ENCODE measurements at places on chromosomes 12 and 14. TPM values are rescaled to one million over a fixed set of nuclear protein-coding genes. Genes with fewer than 3 reads are reported as not detected.

Gene HSPB8
- 439 TPM for total RNA-seq

Gene RHOJ
- total RNA-seq = 12.1 TPM

DNA sequence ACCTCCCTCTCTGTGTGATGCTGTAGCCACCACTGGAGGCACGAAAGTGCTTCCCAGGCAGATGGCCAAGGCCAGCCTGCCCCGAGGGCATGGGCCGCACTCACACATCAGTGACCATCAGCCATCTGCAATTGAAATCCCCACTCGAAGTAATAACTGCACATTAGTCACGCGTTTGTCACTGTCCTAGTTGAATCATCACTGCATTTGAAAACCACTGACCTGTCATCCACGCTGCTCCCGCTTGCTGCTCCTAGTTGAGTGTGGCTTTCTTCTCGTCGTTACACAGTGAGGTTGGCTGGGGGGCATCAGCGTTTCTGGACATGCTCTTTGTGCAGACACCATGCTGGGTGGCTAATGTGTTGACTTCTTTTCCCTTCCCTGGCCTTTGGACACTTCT, 176.1 kb downstream of the ADGRD1 start:
- DNase-seq = no peak

DNA sequence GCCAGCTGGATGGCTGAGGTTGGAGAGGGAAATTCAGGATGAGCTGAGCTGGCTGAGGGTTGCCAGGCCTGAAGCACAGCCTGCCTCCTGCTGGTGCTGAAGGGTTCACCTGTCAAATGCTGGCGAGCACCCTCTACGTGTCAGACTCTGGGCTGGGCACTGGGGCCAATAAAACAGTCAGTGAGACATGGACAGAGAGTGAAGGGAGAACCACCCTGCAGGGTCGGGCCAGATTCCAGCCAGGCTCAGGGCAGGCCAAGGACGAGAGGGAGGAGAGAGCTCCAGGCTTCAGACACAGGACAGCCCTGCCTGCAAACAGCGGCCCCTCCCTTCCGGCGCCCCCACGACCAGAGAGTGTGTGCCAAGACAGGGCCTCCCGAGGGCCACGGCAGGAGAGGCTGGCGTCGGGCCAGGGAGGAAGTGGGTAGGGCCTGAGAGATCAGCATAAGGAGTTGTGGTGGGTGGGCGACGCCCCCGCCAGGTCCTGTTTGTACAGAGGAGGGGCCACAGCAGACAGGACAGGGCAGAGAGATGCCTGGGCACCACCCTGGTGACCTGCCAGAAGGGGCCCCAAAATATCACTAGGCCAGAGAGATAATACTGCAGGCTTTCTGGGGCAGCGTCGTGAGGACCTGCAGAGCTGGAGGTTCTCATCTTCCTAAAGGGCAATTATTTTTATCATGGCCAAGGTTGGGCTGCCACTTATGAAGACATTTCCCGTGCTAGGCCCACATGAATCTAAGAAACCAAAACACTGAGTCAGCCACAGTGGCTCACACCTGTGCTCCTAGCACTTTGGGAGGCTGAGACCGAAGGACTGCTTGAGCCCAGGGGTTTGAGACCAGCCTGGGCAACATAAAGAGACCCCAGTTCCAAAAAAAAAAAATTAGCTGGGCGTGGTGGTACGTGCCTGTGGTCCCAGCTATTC, 73.1 kb upstream of the GPR68 start:
- DNase-seq = no peak

DNA sequence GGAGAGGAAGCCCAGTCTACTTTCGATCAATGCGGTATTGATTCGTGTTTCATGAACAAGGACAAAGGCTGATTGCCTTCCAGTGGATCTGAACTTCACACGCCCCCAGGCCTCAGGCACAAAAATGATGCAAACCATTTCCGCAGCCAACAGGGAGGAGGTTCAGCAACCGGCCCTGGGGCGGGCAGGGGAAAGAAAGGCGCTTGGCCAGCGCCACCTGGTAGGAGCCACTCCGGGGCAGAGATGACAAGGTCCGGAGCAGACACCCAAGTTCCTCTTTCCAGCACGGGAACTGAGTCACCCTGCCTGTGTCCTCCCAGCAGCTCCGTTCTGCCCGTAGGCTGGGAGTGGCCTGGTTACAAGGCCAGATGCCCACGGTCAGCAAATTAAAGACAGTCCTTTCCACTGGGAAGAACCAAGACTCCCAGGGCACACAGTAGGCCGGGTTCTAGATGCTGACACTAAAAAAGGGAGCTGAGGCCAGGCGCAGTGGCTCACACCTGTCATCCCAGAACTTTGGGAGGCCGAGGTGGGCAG, 136.3 kb downstream of the SCARB1 start:
- DNase-seq = no peak

DNA sequence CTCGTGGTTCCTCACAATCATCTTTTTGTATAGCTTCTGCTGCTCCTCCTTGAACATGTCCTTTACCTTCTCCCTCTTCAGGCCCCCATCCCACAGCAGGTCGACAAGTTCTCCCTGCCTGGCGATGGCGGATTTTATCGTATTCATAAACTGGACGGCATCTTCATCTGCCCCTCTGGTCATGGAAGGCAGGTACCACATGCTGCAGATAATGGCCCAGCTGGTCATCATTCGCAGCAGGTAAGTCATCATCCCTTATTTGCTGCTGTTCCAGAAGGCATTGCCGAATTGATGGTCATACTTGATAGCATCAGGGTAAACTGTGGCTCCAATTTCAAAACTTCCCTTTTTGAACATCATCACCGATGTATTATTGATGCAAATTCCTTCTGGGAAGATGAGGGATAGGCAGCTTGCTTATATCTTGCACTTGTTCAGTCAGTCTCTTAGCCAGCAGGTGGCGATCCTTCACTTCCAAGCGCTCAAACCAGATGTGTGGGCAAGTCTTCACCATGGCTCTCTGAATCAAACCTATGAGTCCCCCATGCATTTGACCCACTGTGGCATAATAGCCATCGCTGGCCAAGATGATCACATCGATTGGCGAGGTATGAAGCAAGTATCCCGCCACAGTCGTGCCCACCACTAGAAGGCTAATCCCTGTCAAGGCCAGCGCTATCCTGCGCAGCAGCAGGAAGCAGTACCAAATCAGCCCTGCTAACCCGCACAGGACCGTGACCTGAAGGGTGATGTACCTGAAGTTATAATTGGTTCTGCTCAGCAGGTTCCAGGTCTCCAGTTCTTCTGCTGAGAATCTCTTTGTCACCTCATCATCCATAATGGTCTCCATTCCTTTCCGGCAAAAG, 381.5 kb upstream of the STXBP6 start:
- DNase-seq = no peak

DNA sequence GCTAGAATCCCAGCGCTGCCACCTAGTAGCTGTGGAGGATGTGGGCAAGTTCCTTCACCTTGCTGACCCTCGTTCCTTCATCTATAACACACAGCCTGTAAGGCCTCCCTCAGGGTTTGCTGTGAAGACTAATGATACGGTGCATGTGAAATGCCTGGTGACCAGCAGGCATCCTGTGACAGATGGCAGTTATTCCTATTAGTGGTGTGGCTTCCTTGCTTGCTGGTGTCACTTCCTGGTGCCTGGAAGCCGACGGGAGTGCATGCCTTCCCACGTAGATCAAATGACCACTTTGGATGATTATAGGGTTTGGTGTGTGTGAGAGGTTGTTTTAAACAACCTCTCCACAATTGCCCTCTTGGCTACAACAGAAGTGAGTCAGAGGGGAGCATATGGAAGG, 894.9 kb downstream of the VRK1 start:
- no peak for DNase-seq
